ENCODE measurements at places on chromosomes 6 and 20. TPM values are rescaled to one million over a fixed set of nuclear protein-coding genes. Genes with fewer than 3 reads are reported as not detected.

ECI2 gene
- polyA plus RNA-seq: 58.6 TPM

LST1 gene
- 19.8 TPM for polyA plus RNA-seq

DNA sequence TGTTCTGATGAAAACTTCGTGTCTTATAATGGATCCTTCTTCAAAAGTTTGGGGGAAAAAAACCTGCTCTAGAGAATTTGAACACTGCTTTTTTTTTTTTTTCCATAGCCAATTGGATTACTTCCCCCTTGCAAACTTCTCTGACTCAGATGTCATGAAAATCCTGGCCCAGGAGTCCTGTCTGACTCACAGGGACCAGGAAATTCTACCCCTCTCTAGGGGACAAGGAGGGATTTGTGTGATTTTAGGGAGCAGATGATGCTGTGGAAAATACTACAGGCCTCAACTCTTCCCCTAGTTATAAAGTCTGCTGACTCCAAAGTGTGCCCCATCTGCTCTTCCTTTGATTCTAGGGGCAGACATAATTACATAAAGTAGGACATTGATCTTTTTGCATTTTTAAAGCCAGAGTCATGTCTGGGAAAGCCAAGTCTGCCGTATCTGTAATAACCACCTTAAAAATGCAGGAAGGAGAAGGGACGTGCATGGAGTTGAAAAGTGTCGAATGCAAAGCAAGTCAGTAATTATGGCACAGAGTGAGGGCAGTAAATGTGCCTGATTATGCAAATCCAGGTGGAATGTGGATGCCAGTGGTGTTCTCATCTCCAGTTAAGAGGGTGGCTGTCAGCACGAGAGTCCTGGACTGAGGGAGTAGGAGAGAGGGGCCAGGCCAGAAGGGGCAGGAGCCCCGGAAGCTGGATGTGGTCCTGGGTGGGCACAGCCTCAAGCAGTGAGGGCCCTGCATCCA lies 144.3 kb upstream of the SULF2 start:
- H3K27me3 ChIP-seq: no peaks in the 10 kb centered on the region
- H3K36me3 ChIP-seq: no peaks in the 10 kb centered on the region
- DNase-seq: no peak
- H3K4me1 ChIP-seq: no peaks in the 10 kb centered on the region

DNA sequence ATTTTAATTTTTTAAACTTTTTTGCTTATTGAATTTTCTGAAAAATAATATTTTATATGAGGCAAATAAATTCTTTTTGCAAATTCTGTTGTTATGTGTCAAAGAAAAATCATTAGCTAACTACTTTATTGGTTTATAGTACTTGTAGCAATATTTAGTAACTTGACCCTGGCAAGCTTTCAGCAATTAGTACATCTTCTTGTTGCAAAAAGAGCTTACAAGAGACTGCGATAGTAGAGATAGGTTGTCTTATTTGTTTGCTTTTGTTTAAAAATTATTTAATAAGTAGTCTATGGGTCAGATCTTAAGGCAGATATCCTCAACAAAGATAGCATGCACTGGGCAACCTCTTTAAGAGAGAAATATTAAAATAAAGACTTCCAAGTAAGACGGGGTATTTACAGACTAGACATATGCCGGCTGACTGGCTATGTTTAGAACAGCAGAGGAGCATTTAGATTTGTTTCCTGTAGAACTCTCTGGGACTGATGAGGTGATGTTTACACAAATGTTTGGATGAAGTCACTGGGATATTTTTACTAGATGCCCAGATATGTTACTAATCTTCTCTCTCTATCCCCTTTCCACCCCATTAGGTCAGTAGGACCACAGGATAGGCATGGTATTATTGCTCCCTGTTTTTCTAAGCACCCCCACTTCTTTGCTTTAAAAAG lies 25.0 kb downstream of the VGLL2 start:
- H3K27me3 ChIP-seq: no peaks in the 10 kb centered on the region
- no peak overlapping the region for H3K27ac ChIP-seq
- no peak overlapping the region for H3K4me3 ChIP-seq
- no peaks in the 10 kb centered on the region for H3K36me3 ChIP-seq
- no peaks in the 10 kb centered on the region for H3K4me1 ChIP-seq

- H3K27ac ChIP-seq: no peak overlapping the region
- H3K4me1 ChIP-seq: no peaks in the 10 kb centered on the region
- DNase-seq: no peak
- H3K27me3 ChIP-seq: no peaks in the 10 kb centered on the region
Measured at GRCh38 chr6:65450451-65450850, 256.6 kb downstream of the EYS start.

- DNase-seq: no peak
- no peaks in the 10 kb centered on the region for H3K27me3 ChIP-seq
- peaks cover 3% of the 10 kb centered on the region for H3K4me1 ChIP-seq
- no peak overlapping the region for H3K27ac ChIP-seq
- H3K36me3 ChIP-seq: peaks cover 60% of the 10 kb centered on the region
Measured at GRCh38 chr20:41082306-41082705, 53.7 kb downstream of the TOP1 start.

DNA sequence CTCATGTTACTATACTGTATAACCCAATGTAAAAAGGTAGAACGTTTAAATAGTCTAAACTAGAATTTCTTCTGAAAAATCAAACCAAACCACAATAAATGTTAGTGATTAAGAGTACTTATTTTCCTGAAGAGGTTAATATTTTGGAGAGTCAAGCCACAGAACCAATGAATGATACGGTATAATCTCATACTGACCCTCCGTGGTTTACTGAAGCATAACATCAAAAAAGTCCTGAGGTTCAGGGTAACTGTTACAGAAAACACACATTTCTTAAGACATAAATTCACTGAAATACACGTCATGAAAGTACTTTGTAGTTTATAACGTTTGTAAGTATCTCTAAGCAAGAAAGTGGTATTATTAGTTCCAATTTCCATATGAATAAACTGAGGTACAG lies 28.9 kb downstream of the ESF1 start:
- no peak overlapping the region for H3K4me3 ChIP-seq
- no peaks in the 10 kb centered on the region for H3K4me1 ChIP-seq
- H3K27ac ChIP-seq: no peak overlapping the region
- no peaks in the 10 kb centered on the region for H3K27me3 ChIP-seq
- DNase-seq: no peak
- peaks cover 21% of the 10 kb centered on the region for H3K36me3 ChIP-seq

DNA sequence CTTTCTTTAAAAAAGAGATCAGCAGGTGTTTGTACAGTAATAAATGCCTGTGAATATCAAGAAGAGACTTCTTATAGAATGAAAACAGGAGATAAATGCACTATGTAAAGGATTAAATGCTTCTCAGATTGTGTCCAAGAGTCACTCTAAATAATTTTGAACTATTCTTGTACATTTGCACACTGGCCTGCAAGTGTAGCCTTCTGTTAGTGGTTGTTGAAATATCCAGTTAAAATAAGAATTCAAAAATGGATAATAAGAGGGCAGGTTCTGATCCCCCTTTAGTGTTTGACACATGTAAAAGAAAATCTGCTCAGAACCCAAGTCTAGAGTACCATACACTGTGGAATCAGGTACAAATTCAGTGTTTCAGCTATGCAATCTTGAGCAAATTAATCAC lies 91.9 kb downstream of the BCAS1 start:
- H3K36me3 ChIP-seq: no peaks in the 10 kb centered on the region
- no peak overlapping the region for H3K27ac ChIP-seq
- H3K4me3 ChIP-seq: no peak overlapping the region
- no peaks in the 10 kb centered on the region for H3K27me3 ChIP-seq

- H3K4me3 ChIP-seq: no peak overlapping the region
- no peak for DNase-seq
- H3K36me3 ChIP-seq: no peaks in the 10 kb centered on the region
- no peaks in the 10 kb centered on the region for H3K27me3 ChIP-seq
Measured at GRCh38 chr6:72363844-72364740, 257.8 kb upstream of the KCNQ5 start.

GRCh38 chr6:3510617-3511016 lies 53.8 kb upstream of the SLC22A23 start:
- no peak for DNase-seq
- H3K4me1 ChIP-seq: no peaks in the 10 kb centered on the region
- no peaks in the 10 kb centered on the region for H3K27me3 ChIP-seq
- H3K36me3 ChIP-seq: no peaks in the 10 kb centered on the region
- H3K27ac ChIP-seq: no peak overlapping the region
- H3K4me3 ChIP-seq: no peak overlapping the region

All from large intestine (tissue), 12 donors.